ENCODE measurements at places on chromosomes 7 and 10. TPM values are rescaled to one million over a fixed set of nuclear protein-coding genes. Genes with fewer than 3 reads are reported as not detected.

GBX1 gene
- polyA plus RNA-seq = not detected

PARD3 gene
- 17.7 TPM for polyA plus RNA-seq

LMOD2 gene
- polyA plus RNA-seq = not detected

MMRN2 gene
- polyA plus RNA-seq = 2.7 TPM

NXPH1 gene
- not detected for polyA plus RNA-seq

AGAP5 gene
- polyA plus RNA-seq = 3.3 TPM

COMTD1 gene
- polyA plus RNA-seq = 3.3 TPM

ZNF3 gene
- polyA plus RNA-seq = 17.2 TPM

COBL gene
- not detected for polyA plus RNA-seq

DNA sequence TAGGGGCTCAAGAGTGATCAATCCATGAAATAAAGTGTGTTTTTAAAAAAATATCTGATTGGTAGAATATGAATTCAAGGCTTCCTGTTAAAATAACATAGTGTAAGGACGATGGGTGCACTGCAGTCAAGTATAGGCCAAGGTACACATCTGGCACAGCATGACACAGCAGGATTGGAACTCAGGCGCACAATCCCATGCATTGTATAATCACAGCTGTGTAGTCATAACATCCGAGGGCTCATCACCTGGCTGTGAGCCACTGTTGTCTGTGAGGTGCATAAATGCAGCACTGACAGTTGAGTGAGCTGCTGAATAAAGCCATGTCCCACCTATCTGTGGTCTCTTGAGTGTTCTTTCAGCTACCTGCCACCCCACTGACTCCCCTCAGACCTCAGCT lies 142.3 kb upstream of the HPS1 start:
- no peak for DNase-seq

DNA sequence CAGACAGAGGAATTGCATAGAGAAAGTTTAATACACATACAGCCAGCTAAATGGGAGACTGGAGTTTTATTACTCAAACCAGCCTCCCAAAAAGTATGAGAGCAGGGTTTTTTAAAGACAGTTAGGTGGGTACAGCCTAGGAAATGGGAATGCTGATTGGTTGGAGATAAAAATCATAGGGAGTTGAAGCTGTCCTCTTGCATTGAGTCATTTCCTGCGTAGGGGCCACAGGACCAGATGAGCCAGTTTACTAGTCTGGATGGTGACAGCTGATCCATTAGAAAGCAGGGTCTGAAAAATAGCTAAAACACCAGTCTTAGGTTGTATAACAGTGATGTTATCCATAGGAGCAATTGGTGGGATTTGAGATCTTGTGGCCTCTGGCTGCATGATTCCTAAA lies 76.1 kb upstream of the POM121L12 start:
- peak; percentile 27 for DNase-seq

DNA sequence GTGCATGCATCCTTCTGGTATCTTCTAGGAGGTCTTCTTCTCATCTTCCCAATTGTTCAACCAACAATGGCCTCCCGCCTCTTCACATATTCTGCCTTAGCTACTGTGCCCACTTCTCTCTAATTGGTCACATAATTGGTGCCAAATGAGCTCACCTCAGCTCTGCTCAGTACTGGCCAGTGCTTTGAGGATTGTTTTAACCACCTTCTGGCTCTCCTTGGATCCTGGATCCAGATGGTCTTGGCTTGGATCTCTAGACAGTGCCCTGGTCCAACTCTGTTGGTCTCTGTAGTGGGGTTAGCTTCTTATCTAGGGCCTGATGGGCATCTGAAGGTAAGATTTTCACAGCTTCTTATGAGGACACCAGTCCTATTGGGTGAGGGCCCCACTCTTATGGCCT lies 820.8 kb downstream of the TYW1 start:
- no peak for DNase-seq

DNA sequence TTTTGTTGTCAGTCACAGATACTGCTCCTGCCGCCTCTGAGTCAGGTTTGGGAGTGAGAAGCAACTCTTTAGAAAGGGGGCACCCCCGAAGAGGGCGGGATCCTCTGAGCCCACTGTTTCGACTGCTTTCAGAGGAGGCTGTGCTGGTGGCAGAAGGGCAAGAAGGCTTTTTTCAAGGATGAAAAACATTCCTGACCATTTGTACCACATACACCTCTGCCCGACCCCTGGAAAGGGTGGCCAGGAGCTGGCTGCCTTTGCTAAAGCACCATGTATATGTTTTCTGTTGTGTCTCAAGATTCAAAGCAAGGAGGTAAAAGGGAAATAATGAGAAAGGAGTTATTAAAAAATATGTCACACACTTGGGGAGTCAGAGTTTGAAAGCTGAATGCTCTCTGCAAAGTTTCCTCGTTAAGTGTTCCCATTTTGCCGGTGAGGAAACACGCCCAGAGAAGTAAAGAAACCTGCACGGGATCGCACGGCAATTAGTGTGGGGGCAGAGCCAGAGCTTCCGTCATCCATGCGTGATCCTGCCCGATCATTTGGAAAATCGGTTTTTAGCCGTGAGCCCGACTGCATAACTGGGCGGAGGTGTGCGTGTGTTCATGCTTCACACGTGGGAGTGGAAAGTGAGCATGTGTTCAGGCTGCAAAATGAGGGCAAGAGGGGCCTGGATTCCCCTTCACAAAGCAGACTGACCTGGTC lies 163.2 kb downstream of the ADAM12 start:
- DNase-seq = no peak

DNA sequence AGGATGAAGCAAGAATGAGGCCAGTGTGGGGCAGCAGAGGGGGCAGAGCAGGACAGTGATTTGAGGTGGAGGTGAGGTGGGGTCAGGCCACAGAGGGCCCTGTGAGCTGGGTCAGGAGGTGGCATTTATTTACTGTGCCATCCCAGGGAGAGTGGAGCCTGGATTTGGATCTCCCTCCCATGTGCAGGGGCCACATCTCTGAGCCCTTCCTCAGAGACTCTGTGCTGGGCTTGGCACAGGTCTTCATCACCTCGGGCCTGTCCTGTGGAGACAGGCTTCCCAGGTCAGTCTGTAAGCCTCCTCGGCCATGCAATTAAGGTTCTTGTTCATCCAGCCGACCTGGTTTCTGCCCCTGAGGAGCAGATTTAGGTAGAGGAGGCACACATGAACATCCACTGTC lies 40.9 kb downstream of the ZNF777 start:
- no peak for DNase-seq

DNA sequence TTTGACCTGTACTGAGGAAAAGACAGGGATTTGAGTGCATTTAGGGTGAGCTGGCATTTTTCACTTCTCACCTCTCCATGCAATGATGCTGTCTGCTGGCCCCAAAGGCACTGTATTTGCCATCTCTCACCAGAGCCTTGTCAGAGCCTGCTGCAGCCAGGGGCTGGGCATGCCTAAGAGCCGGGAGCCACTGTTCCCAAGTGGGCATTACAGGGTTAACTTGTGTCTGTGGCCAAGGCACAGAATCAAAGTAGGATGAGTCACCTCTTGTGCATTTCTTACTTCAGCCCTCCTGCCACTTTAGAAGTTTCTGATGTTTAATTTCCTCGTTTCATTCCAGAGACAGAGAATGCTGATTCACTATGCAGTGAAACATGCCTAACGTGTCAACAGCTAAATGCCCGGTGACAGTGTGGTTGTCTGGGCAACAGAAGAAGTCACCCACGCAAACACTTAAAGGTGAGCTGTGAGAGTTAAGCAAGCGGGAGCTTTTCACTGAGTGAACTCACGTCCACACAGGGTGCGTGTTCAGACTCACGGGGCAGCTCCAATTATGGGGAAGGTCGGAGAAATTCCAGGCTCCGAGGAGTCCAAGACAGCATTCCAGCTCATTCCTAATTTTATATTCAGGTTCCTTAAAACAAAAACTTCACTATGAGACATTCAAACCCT lies 57.1 kb upstream of the IGFBP3 start:
- peak; percentile 99 for DNase-seq

DNA sequence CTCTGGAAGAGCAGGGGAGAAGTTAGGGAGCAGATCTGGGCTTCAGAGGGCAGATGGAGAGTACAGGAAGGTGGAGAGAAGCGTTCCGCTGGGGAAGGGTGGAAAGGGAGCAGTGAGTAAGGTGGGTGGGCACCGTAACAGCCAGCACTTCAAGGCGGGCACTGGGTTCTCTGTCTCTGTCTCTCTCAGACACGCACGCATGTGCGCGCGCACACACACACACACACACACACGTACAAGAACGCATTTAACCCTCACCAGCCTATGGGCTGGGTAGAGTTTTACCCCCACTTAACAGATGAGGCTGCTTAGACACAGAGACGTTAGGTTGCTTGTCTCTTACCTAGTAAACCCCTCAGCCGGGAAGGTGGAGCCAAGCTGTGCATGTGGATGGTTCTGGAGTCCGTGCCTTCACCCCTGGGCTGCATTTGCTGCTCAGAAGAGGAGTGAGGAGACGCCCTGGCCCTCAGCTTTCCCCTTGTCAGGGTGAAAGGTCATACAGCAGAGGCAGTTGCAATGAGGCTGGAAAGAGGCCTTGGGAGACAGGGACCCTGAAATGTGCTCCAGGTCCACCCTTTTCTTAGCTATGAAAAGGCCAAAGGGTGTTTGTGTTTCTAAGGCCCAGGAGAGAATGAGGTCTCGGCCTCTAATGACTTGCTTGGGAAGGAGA lies 16.0 kb downstream of the ADCYAP1R1 start:
- DNase-seq = no peak

DNA sequence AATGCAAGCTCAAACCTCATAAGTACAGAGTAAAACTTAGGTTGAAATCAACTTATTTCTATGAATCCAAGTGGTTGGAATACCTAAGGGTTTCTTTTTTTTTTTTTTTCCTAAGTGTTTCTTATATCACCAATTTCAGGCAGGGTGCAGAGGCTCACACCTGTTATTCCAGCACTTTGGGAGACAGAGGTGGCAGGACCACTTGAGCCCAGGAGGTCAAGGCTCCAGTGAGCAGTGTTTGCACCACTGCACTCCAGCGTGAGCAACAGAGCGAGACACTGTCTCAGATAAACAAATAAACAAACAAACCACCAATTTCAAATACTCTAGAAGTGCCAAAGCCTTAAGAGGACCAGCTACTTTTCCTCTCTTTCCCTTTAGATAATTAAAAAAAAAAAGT lies 39.2 kb upstream of the SPOCK2 start:
- DNase-seq = no peak

- DNase-seq = no peak
These were observed 40.7 kb downstream of the ANK3 start for GRCh38 chr10:60348982-60349381.

- no peak for DNase-seq
These were observed 9.9 kb upstream of the ZNF212 start for GRCh38 chr7:149229526-149229925.

GRCh38 chr7:53596230-53596629 lies 560.8 kb downstream of the POM121L12 start:
- DNase-seq = no peak

DNA sequence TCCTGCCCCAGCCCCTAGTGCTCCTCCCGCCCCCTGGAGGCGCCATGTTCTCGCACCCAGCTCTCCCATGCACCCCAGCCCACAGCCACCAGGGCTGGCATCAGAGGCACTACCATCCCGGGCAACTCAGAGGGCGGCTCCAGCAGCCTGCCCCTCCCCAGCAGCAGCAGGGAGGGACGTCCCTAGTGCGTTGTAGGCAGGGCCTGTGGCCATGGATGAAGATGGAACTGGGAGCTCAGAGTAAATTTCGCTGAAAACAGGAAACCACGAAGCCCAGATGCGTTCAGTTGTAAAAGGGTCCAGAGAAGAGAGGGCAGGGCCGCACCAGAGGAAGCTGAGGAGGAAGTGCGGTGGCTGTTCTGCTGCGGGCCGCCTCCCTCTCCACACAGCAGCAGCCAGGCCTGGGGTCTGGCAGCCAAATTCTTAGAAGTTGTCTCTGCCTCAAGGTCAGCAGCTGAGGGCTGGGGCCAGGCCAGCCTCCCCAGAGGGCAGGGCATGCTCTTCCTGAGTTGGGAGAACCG lies 24.6 kb downstream of the VSIR start:
- no peak for DNase-seq

DNA sequence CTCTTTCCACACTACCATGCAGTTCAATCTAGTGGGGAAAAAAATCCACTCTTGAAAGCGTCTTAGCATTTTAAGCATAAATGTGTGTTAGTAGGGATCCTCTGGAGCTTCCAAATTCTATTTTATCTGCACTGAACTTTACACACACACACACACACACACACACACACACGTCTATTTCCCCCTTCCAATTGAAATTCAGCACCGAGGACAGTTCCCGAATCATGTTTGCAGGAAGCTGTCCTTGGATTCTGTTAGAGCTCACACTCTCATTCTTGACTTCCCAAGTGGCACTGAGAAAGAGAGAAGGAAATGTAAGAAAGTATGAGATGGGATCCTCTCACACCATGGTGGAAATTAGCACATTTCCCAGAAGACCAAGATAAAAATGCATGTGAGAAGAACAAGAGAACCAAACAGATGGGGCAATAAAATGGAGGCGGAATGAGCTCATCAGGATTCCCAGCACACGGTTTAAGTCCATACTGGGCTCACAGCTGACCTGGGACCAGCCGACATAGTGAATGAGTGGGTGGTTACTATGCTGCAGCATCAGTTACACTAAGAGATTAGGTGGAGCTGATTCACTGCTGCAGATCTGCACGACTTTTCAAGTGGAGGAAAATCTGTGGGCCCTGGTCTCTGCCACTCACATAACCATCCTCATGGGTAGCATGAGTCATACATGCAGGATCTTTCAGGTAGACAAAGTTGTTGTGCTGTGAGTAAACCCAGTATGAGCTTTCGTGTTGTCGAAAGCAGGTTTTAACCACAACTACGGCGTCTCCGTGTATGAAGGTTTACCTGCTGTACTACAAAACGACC lies 3.3 kb upstream of the NPTX2 start:
- DNase-seq = no peak

DNA sequence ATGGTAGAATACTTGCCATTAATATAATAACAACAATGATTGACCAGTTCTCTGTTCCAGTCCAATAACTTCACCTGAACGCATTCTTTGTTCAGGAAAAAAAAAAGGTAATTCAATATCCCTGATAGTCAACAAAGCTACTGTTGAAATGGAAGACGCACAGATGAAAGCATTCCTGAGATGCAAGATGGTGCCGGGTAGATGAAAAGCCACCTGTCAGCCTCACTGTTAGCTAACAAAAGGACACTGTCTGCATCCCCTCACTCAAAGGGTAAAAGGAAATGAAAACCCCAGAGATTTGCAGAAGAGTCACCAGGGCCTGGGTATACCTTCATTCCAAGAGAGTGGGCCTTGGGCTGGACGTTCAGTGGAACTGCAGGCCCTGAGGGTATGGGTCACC lies 357.4 kb downstream of the PLXNA4 start:
- no peak for DNase-seq

- no peak for DNase-seq
These were observed 54.3 kb downstream of the ERCC6 start for GRCh38 chr10:49484486-49485235.

DNA sequence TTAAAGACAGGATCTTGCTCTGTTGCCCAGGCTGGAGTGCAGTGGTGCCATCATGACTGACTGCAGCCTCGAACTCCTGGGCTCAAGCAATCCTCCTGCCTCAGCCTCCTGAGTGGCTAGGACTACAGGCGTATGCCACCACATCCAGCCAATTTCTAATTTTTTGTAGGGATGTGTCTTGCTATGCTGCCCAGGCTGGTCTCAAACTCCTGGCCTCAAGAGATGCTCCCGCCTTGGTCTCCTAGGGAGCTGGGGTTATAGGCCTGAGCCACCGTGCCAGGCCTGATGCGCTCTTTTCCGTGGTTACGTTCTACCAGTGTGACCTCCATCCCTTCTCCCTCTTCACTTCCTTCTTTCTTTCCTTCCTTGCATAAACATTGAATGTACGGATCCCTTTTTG lies 34.2 kb upstream of the IL15RA start:
- no peak for DNase-seq

GRCh38 chr7:79555571-79555970 lies 102.1 kb upstream of the MAGI2 start:
- no peak for DNase-seq

Data from BJ (cell line).